ENCODE measurements at places on chromosomes 6 and 20.

GRCh38 chr6:160222491-160222890 is 36.1 kb downstream of the SLC22A2 start:
- no peak for DNase-seq

DNA sequence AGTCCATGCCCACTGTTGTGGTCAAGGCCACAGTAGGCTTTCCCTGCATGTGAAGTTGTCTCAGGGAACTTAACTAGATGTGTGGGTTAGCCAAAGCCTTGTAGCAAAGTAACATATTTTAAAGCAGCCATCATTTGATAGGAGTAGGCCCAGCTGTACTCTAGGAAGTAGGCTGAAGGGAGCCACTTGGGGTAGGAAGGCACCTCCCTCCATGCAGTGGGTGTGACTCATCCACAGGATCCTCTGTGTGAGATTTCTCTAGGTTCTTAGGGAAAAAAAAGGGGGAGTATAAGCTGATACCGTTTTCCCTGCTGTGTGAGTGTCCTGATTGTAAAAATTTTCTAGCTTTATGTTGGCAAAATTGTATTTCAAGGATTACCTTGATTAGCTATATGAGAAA is 44.7 kb downstream of the VAPB start:
- peak; percentile 81 for DNase-seq

DNA sequence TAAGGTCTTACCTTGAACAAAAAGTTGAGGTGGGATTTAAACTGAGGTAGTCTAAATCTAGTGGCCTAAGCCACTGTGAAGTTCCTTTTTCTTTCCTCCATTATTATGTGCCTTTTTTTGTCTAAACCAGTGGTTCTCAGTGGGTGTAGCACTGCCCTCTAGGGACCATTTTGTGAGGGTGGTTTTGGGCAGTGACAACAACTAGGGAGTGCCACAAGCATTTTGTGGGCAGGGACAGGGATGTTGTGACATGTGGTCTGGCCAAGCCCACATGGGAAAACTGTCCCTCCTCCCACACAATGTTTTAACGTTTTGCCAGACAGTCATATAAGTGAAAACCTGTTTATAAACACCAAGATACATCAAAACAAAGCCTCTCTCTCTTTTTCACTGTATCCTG is 899.4 kb upstream of the FLRT3 start:
- DNase-seq: peak; percentile 52

DNA sequence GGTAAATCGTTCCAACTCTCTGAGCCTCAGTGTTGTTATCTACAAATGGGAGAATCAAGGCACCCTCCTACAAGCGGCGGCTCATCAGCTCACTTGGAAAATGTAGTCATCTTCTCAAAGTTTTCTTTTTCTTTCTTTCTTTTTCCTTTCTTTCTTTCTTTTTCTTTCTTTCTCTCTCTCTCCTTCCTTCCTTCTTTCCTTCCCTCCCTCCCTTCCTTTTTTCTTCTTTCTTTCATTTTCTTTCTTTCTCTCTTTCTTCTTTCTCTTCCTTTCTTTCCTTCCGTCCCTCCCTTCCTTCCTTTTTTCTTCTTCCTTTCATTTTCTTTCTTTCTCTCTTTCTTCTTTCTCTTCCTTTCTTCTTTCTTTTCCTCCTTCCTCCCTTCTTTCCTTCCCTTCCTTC is 55.0 kb upstream of the TGM3 start:
- no peak for DNase-seq

DNA sequence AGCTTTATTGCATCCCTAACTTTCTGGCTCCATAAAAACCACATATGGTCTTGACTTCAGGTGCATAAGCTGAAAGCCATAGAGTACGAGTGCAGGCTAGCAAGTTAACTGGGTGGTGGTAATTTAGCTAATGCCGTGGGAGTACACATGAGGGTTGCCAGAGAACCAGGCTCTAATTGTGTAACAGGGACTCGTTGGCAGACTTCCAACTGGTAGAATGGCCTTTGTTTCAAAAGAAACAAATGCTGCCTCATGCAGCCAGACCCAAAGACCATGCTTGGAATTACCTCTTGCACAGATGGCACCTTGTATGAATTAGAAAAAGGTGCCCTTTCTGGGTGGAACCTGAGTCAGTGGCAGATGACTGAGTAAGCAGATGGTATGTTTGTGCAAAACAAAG is 73.2 kb downstream of the LY86 start:
- DNase-seq: peak; percentile 63

DNA sequence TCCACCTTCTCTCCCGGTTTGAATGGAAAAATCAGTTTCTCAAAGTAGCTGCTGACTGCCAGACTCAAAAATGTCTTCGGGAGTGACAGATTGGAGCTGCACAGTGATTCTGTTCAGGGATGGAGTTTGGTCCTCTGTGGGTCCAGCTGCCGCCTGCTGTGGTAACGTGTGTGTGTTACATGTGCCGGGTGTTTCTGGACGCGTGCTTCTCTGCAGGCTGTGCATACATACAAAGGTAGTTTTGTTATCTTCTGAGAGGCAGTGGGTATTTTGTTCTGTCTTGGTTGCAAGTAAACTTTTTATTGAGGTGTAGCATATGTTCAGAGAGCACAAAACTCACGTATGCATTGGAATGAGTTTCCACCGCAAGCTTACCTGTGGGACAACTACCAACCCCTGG is 41.3 kb upstream of the NAA20 start:
- DNase-seq: peak; percentile 36

DNA sequence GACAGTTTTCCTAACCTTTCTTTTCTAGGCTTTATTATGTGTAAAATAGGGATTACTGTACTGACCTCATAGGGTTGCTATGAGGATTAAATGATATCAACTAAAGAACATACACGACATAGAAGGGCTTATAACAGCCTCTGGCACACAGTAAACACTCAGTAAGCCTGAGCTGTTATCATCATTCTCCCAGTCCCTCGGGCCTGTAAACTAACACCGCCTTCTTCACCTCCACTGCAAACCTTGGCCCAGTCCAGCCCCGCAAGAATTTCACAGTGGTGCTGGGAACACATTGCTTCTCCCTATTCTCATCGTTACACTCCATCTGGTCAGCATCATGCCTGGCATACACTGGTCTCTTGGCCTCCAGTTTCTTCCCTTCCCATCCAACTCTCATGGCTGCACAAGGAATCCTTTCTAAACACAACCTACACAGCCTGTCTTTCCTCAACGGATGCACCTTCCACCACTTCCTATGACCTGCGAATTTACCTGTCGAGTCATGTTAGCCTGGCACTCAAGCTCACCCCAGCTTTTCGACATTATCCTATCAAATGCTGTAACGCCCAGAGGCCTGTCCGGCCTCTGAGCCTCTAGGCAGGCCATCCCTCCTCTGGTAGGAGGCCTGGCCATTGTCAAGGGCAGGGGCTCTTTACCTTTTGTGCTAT is 92.1 kb downstream of the FYN start:
- DNase-seq: peak; percentile 77

GRCh38 chr6:26156850-26157250 is 69.6 kb downstream of the HFE start:
- DNase-seq: no peak

DNA sequence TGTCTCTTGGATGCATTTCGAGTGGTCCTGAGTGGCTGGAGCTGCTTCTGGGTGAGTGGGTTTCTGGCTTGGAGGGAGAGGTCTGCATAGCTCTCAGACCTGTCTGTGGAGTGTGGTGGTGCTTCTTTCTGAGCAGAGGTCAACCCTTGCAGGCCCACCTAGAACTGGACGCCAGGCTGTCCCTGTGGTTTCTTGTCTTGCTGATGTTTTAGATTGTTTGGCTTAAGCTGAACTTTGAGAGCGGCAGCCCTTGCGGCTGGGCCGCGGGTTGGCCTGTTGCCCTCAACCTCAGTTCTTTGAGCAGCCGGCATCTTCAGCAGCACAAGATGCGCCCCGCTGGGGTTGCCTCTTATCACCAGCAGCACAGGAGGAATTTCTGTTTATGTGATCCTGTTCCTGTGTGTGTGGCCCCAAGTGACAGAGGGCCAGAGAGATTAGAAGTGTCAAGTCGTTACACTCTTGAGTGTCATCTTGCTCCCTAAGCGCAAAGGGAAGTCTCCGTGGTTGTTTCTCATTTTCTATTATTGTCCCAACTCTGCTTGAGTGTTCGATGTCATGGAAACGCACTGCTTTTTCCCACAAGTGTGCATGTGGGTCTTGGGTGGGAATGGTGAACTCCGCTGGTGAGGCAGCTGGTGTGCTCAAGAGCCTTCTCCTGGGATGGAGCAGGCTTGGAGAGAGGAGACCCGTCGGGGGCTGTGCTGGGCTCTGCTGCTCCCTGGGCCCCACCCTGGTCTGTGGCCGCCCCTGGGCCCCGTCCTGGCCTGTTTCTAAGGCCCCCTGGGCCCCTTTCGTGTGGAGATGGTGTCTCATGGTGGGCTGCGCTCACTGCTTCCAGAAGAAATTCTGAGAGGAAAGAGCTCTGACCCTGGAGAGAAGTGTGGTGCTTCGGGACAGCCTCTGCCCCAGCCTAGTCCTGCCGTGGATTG is 20.1 kb upstream of the SLC22A1 start:
- no peak for DNase-seq

DNA sequence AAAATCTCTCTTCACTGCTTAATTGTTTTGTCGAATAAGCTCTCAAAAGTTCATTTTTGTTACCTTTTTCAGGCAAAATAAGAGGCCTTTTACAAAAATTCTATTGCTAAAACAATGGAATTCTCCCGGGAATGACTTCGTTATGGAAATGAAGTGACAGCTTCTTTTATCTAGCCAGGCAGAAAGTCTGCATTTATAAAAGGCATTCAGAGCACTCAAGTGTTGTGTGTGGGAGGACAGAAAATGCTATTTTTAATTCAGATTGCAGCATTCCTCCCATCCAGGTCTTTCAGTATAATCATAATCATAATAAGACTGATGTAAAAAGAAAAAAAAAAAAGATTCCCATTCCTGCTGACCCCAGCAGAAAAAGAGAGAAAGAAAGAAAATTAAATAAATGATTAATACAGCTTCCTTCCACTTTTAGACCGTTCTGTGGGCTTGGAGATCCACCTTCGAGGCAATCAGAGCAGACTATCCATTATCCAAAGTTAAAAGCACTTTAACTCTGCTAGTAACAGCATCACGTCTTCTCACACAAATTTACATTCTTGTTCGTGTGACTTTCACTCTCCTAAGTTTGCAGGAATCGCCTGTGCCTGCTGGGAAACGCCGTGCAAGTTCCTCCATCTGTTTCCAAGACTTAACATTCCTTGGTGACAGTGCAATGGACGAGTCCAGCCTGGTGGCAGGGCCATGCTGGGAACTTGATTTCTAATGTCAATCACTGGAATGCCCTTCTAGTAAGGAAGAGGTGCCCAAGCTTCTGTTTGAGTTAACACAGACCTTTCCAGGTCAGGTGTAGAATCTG is 258.8 kb downstream of the GMPR start:
- no peak for DNase-seq

GRCh38 chr6:47651505-47651944 is 46.9 kb upstream of the ADGRF4 start:
- peak; percentile 74 for DNase-seq

- DNase-seq: no peak
Measured at GRCh38 chr6:45486736-45487135, 109.0 kb upstream of the SUPT3H start.

- no peak for DNase-seq
Measured at GRCh38 chr20:59628171-59628570, 23.8 kb downstream of the PHACTR3 start.

DNA sequence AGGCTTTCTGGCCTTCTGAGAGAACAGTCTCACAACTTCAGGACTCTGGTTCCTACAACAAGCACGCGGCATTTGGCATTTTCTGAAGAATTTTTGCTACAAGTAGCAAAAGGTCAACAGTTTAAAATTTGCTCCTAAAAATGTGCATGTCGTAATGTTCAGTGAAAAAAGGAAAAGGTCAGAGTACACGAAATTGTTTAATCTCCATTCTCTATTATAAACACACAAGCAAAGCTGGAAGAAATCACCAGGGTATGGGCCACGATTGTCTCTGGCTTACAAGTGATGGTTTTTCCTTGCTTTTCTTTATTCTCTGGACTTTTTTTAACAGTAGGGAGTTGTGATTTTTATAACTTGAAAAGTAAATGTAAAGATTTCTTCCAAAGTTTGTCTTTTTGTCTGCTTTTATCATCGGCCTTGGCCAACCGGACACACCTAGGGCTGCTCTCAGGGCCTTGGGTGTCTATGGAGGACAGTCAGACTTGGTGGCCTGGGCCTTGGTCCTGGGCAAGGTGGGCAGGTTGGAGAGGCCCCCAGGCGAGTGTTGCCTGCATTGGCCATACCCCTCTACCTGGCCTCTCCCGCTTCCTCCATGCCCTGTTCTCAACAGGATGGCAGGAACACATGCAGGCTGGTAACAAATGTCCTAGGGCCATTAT is 32.4 kb downstream of the PLEKHG1 start:
- no peak for DNase-seq

DNA sequence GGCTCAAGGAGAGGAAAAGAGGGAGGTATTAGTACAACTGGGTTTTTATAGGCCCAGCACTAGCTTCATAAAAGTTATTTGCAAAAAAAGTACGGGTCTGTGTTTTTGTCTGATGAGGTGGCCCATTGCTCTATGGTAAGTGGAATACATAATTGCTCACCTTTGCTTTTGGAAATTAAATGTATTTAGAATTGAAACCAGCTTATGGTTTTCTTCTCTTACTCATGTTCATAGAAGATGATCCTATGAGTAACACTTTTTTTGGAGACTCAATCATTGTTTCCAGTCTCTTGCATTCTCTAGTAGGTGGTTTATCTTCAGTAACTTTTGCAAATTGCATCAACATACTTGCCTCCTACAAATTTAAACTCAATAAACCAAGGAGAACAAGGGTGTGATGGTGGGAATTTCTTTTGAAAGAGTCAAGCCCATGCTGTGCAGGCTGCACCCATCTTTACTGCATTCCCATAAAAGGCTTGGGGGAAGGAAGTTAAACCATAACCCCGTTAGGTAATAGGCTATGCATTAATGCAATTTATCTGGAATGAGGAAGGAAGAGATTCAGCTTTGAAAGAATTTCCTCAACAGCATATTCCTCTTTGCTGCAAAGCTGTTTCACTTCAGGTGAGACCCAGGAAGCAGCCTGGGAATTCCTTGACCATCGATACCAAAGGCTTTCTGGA is 48.5 kb upstream of the EDN1 start:
- DNase-seq: no peak

Data from fibroblast of mammary gland (primary cell).